ENCODE measurements at places on chromosomes 7 and 10. TPM values are rescaled to one million over a fixed set of nuclear protein-coding genes. Genes with fewer than 3 reads are reported as not detected.

HOXA13 gene
- not detected for polyA plus RNA-seq

AGR2 gene
- not detected for polyA plus RNA-seq

C10orf90 gene
- not detected for polyA plus RNA-seq

TMEM229A gene
- not detected for polyA plus RNA-seq

OPALIN gene
- not detected for polyA plus RNA-seq

DNA sequence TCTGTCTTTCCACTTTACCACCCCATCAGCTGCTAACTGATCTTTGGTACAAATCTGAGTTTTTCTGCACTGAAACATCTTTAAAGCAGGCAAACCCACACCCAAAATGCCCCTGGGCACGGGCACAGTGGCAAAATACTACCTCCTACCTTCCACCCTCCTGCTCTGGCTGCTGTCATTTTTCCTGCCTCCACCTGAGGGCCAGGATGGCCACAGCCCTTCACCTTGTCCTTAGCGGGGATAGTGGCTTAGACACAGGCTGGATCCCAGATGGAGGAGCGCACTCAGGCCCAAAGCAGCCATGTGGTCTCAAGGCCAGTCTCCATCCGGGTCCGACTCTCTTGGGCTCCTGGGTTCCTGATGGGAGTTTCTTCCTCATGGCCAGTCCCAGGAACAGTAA is 98.3 kb downstream of the HIF1AN start:
- H3K36me3 ChIP-seq, result no peaks in the 10 kb centered on the region
- DNase-seq, result no peak
- H3K27me3 ChIP-seq, result no peaks in the 10 kb centered on the region
- no peak overlapping the region for H3K27ac ChIP-seq
- no peaks in the 10 kb centered on the region for H3K4me1 ChIP-seq

GRCh38 chr10:28575852-28576251 is 42.9 kb downstream of the WAC start:
- H3K27me3 ChIP-seq, result peaks cover 2% of the 10 kb centered on the region
- peaks cover 81% of the 10 kb centered on the region for H3K4me1 ChIP-seq
- no peak overlapping the region for H3K4me3 ChIP-seq
- H3K36me3 ChIP-seq, result peaks cover 4% of the 10 kb centered on the region

DNA sequence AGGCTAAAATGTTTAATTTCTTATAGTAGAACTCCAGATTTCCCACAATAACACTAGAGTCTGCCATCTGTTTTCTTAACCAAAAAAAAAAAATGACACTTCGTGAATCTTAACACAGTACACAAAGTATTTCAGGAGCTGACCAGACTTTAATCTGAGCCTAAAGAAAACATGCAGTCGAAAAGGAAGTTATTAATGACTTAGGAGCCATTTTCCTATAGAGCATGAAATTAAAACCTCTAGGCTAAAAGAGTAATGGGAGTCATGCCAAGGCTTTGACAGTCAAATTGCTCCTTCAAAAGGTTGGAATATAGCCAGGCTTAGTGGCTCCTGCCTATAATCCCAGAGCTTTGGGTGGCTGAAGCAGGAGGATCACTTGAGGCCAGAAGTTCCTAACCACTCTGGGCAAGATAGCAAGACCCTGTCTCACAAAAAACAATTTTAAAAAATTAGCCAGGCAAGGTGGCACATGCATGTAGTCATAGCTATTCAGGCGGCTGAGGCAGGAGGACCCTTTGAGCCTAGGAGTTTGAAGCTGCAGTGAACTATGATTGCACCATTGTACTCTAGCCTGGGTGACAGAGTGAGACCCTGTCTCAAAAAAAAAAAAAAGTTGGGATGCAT is 13.6 kb downstream of the MICU1 start:
- H3K4me3 ChIP-seq, result no peak overlapping the region
- H3K4me1 ChIP-seq, result peaks cover 3% of the 10 kb centered on the region
- H3K27ac ChIP-seq, result no peak overlapping the region
- DNase-seq, result no peak
- peaks cover 4% of the 10 kb centered on the region for H3K27me3 ChIP-seq
- peaks cover 15% of the 10 kb centered on the region for H3K36me3 ChIP-seq

DNA sequence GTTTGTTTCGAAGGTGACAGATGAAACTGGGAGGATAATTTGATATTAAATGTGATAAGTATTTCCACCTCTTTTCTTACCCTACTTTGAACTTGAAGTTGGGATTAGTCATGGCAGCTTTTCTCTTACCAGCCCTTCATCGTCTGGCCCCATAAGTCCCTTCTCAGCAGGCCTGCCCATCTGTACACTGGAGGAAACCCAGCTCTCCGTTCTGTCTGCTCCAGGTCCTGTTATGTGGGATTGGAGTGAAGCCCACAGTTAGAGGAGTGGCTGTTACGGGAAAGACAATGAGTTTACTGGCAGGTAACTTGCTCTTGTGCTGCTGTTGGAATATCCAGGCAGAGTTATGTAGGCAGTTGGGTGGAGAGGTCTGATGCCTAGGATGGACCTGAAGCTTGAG is 127.3 kb downstream of the CAMK1D start:
- H3K4me1 ChIP-seq, result peaks cover 42% of the 10 kb centered on the region
- no peak overlapping the region for H3K27ac ChIP-seq
- H3K27me3 ChIP-seq, result peaks cover 4% of the 10 kb centered on the region

- no peak overlapping the region for H3K4me3 ChIP-seq
- H3K4me1 ChIP-seq, result peaks cover 42% of the 10 kb centered on the region
- DNase-seq, result no peak
- no peaks in the 10 kb centered on the region for H3K27me3 ChIP-seq
Observed at GRCh38 chr10:92011560-92012214, 88.1 kb downstream of the BTAF1 start.

DNA sequence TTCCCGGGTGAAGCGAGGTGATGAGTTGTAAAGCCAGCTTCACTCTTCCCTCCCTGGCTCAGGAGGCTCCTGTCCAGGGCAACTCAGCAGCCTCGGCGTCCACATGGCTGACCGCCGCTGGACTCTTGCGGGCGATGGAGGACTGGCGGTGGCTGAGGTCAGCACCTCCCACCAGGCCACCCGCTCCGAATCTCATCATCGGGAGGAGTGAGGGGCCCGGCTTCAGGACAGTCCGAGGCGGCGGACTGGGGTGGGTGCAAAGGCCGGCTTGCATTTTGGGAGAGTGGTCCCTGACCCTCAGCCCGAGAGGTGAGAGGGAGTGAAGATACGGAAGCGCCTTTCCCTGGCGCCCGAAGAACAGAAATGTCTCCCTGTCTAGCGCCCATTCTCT is 759 bp downstream of the DNAJB12 start:
- DNase-seq, result no peak
- H3K27ac ChIP-seq, result peak overlapping the region; percentile 96
- peak overlapping the region; percentile 95 for H3K4me3 ChIP-seq
- peaks cover 7% of the 10 kb centered on the region for H3K27me3 ChIP-seq
- H3K4me1 ChIP-seq, result peaks cover 45% of the 10 kb centered on the region
- H3K36me3 ChIP-seq, result peaks cover 14% of the 10 kb centered on the region
